ENCODE measurements at places on chromosomes 12 and 14.

DNA sequence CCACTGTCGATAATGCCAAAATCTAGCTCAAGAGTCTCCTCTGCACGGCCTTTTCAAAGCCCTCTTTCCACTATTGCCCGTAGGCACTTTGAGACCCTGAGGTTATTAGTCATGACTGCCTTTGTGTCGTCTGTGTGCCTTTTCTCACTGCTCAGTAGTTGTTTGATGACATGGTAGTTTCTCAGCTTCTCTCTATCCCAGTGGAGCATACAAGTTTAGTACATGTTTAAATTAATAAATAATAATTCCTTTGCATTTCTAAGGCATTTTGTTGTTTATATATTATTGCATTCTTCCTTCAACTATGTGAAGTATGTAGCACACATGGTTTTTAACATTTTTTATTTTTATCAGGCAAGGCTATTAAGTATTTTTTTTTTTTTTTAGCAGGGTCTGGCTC, 458.1 kb downstream of the PCNX1 start:
- no peak for DNase-seq

- DNase-seq = no peak
Measured at GRCh38 chr14:89658977-89659670, 242.1 kb upstream of the FOXN3 start.

DNA sequence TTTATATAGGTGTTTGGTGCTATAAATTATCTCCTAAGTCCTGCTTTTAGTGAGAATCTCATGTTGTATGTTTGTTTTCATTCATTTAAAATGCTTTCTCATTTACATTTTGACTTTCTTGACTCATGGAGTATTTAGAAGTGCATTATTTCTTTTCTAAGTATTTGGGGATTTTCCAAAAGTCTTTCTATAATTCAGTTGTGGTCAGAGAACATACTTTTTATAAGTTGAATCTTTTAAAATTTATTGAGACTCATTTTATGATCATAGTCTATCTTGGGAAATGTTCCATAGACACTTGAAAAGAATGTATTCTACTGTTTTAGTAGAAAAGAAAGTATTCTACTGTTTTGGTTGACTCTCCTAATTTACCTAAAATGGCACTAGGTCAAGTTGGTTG, 168.2 kb downstream of the AKAP6 start:
- DNase-seq = no peak

GRCh38 chr14:64929014-64929359, 13.6 kb downstream of the GPX2 start:
- no peak for DNase-seq

DNA sequence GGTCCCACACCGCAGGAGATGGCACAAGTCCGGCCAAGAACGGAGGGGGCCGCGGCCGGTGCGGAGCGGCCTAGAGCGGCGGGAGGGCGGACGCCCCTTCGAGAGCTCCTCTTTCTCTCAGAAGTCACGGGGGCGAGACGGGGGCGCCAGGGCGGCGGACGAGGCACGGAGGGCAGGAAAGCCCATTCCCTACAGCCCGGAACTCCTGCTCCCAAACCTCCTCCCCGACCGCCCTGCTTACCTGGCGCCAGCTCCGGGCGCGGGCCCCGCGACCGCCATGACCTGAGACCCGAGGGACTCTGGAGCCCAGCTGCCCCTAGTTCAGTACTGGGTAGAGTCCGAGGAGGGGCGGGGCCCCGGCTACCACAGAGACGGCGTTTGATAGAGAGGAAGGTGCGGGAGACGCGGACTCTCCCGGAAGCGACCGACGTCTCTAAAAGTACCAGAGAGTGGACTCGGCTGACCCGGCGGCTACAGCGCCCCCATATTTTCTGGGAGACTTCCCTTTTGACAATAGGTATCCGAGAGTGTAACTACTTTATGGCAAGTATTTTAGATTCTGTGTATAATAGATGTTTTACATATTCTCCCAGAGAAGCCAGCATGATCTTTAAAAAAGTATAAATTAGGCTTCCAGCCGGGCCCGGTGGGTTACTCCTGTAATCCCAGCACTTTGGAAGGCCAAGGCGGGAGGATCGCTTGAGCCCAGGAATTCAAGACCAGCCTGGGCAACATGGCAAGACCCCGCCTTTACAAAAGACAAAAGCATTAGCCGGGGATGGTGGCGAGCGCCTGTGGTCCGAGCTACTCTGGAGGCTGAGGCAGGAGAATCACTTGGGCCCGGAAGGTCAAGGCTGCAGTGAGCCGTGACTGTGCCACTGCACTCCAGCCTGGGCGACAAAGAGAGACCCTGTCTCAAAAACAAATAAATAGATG, at the start of gene ABCD4:
Gene ABCD4, minus strand, starts transcription at position 301 of the 936 bp plus-strand sequence. Its CDS starts 22 bp downstream, at position 279.
- DNase-seq = peak; percentile 91

GRCh38 chr12:46560089-46560488, 187.5 kb upstream of the SLC38A2 start:
- no peak for DNase-seq

DNA sequence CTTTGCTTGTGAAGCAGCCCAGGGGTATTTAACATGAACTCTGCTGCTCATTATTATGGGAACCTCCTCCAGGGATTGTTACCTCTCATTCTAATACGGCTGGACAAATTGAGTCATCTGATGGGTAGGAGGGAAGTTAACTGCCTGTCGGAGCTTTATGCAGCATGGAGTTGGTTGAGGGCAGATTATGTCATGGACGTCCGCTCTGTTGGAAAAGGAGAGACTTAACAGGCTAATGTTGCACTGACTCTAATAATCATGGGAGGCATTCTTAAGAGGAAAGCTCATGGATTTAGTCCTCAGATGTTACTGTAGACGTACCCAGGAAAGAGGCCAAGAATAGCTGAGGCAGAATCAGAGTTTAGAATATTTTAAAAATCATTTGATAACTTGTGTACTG, 9.9 kb downstream of the POP5 start:
- DNase-seq = no peak

GRCh38 chr14:81314443-81315175, 85.5 kb downstream of the STON2 start:
- DNase-seq = no peak

DNA sequence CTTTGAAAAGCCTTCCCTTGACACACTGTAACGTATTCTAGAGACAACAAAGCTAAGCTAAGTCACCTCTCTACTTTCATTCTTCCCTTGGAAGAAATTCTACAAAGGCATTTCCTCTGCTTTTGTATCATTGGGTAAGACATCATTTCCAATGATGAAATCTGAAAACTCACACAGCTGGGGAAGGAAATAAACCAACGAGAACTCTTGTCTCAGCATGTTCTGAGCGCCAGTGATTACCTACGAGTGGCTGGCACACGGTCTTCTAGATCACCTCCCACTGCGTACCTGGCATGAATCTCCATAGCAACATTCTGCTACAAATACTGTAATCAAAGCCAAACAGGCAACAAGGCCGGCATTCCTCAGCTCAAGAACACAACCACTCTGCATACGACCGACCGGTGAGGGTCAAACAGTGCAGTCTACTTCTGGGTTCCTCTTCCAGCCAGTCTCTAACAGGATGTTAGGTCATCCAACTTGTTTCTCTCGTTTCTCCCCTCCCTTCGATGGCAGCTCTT, 7.6 kb downstream of the VPS37B start:
- peak; percentile 42 for DNase-seq

- no peak for DNase-seq
Measured at GRCh38 chr14:29982993-29983392, 55.3 kb upstream of the PRKD1 start.

DNA sequence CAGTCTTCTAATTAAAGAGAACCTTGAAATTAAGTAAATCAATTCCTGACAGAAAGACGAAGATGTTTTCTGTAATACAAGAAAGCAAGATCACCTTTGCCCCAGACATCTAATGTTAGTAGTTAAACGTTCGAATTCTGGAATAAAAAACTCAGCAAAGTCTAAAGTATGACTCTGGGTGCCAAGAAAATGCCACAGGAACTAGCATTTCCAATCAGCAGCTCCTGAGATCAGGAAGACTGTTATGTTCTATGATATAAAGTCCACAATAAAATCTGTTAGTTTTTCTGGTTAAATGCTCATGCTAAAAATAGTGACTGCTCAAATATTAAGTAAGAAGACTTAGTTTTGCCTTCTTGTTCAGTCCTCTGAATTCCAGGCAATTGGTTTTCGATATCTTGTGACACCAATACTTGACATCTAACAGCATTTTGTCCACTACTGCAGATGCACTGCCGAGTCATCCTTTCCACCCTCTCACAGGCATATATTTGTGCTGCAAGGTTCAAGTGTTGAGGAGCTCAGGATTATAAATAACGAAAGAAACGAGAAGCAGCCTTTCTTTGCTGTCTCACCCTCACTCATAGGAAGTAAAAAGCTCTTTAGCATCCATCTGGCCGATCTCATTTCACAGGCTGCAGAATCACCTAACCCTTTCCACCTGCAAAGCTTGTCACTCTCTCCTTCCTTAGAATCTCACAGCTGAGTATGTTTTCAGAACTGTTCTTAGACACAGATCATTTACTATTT, 32.0 kb downstream of the SSH1 start:
- no peak for DNase-seq

DNA sequence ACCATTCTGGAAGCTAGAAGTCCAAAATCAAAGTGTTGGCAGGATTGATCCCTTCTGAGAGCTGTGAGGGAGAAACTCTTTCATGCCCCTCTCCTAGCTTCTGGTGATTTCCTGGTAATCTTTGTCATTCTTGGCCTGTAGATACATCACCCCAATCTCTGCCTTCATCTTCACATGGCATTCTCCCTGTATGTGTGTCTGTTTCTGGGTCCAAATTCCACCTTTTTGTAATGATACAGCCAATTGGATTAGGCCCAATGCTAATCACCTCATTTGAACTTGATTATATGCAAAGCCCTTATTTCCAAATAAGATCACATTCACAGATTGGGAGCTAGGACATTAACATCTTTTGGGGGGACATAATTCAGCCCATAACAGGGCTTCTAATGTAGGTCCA, 76.9 kb upstream of the MBIP start:
- no peak for DNase-seq

DNA sequence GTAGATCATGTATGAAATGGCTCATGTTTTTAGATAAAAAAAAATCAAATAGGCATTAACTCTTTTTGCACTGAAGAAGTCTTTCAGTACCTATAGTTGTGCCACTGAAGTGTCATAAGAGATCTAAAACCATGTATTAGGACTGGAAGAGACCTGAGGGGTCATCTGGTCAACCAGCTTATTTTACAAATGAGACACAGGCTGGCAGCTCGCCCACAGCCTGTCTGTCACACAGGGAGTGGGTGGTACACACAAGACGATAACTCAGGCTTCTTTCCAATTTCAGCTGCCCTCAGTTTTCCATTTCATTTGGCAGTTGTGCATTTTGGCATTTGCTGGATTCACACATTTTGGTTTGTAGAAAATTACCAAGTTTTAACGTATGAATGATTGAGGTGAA, 34.7 kb downstream of the C12orf75 start:
- no peak for DNase-seq

DNA sequence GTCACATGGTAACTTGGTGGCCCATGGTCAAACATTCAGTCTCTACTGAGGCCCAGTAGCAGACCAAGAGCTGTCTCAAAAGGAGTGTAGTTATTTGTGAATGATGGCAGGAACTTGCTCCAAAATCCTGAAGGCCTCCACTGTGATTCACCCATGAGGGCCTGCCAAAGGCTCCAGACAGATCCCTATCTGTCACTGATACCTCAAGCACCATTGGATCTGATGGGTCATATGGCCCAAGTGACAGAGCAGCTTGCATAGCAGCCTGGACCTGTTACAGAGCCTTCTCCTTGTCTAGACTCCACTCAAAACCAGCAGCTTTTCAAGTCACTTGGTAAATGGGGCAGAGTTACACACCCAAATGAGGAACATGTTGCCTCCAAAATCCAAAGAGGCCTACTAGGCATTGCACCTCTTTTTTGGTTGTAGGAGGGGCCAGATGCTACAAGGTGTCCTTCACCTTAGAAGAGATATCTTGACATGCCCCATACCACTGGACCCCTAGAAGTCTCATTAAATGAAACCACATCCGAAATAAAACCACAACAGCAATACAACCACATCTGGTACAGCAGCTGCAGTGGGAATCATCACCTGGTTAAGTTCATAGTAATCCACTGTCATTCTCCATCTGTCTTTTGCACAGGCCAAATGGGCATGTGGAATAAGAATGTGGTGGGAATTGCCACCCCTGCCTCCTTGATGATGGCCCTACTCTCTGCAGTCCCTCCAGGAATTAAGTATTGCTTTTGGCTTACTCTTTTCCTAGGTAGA, 150.4 kb upstream of the MAX start:
- DNase-seq = no peak

DNA sequence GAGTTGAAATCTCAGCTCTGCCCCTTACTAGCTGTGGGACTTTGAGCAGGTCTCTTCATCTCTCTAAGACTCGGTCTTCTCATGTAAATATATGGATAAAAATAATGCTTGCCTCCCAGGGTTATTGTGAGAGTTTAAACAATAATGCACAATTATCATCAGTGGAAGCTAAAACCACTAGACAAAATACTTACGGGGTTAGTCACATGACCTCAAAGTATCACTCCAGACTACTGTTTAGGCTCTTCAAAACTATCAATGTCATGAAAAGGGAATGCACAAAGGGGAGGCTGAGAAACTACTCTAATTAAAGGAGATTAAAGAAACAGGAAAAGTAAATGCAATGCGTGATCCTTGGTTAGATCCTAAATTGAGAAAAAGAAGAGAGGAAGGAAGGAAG, 24.5 kb upstream of the TSPAN11 start:
- DNase-seq = no peak

DNA sequence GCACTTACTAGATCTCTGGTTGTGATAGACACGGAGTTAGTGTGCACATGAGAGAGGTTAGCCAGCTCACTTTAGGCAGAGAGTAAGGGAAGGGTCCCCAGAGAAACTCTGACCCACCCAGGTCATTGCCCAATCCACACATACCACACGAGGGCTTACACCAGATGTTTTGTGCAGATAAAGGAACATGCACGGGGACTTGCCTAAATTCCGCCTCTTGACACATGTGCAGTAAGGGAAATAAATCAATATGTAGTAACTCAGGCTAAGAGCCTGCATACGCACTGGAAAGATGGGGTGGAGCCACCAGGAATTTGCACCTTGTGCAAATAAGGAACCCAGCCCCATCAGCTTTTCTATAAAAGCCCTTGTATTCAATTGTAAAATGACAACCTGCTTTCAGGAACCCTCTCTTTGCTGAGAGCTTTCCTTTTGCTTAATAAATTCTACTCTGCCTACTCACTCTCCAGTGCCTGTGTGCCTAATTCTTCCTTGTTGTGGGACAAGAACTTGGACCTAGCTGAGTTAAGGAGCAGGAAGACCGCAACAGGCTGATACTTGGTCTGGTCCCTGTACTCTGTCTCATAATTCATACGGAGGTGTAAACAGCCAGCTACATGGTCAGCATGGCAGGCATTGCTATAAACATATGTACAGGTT, 120.2 kb downstream of the EMP1 start:
- no peak for DNase-seq

DNA sequence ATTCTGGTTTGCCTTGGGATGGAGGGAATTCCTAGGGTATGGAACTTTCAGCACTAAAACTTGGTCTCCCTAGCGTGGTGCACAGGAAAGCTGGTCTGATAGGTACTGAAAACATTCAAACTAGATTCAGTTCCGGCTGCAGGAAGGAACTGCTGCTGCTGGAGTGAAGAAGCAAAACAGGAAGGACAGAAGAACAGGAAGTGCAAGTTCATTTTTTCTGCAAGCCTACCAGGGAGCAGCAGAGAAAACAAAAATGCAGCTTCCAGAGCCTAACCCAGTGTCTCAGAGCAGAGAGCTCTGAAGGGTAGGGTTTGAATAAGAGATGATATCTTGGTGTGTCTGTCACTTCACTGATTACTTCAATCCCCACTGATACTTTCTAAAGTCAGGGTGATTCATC, 165.2 kb downstream of the VRK1 start:
- peak; percentile 12 for DNase-seq

Measured in stimulated activated CD4-positive, alpha-beta T cell treated with anti-CD3 and anti-CD28 coated beads, Interleukin-4, amount 100 ng/mL, for 24 hours (primary cell).